Activated CD4-positive, alpha-beta memory T cell treated with anti-CD3 and anti-CD28 coated beads for 36 hours (primary cell): ENCODE measurements at places on chromosomes 2 and 18. TPM values are rescaled to one million over a fixed set of nuclear protein-coding genes. Genes with fewer than 3 reads are reported as not detected.

GRCh38 chr2:29485631-29486030, 370.4 kb downstream of the CLIP4 start:
- no peaks in the 10 kb centered on the region for H3K36me3 ChIP-seq
- no peak for DNase-seq
- no peak overlapping the region for H3K4me3 ChIP-seq
- H3K4me1 ChIP-seq, result no peaks in the 10 kb centered on the region

- no peaks in the 10 kb centered on the region for H3K4me1 ChIP-seq
- no peak overlapping the region for H3K27ac ChIP-seq
- H3K27me3 ChIP-seq, result peaks cover 22% of the 10 kb centered on the region
- DNase-seq, result no peak
- no peaks in the 10 kb centered on the region for H3K36me3 ChIP-seq
Measured at GRCh38 chr2:106546391-106546990, 59.3 kb downstream of the CD8B2 start.

- H3K4me1 ChIP-seq, result peaks cover 17% of the 10 kb centered on the region
- H3K4me3 ChIP-seq, result peak overlapping the region; percentile 90
- peaks cover 3% of the 10 kb centered on the region for H3K27me3 ChIP-seq
- H3K36me3 ChIP-seq, result no peaks in the 10 kb centered on the region
- DNase-seq, result peak; percentile 13
Measured at GRCh38 chr18:23438608-23439366, 14.3 kb upstream of the RIOK3 start.

DNA sequence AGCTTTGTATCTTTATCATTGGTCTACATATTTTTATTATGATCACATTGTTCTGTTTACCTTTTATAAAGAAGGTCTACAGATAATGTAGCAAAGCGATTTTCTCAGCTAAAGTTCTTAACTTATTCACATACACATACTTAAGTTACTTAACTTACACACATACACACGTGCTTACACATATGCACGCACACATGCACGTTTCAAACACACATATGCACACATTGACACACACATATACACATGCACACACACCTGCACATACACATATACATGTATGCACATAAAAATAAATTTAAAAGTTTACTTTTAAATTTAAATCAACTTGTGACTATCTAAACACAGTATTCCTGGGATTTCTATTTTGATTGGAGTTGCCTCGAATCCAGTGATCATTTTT, 1204.5 kb upstream of the SLC39A10 start:
- DNase-seq, result no peak
- H3K27ac ChIP-seq, result no peak overlapping the region
- H3K4me1 ChIP-seq, result no peaks in the 10 kb centered on the region
- no peaks in the 10 kb centered on the region for H3K36me3 ChIP-seq

The PIEZO2 gene
- total RNA-seq, result not detected

- DNase-seq, result no peak
- no peak overlapping the region for H3K4me3 ChIP-seq
- peaks cover 55% of the 10 kb centered on the region for H3K4me1 ChIP-seq
- no peak overlapping the region for H3K27ac ChIP-seq
Measured at GRCh38 chr2:134307334-134307733, 53.5 kb downstream of the MGAT5 start.

The RASGRP3 gene
- total RNA-seq, result 1.2 TPM

DNA sequence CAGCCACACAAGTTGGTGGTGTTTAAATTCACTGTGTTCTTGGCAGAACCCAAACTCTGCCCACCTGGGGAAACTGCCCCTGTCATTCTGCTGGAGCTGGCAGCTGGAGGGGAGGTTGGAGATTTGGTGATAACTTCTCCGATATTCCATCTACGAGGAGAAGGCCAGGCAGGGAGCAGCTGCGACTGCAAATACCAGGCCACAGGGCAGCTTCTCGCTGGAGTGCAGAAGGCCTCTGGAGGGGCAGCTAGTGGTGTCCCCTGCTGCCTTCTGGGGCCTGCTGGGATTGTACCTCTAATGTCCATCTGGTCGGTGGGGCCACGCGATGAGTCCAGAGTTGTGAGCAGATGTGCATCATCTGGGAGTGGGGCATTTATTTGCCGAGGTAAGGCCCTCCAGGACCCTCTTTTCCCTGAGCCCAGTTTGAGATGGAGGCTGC, 98.9 kb downstream of the ACKR3 start:
- no peaks in the 10 kb centered on the region for H3K36me3 ChIP-seq
- H3K4me1 ChIP-seq, result no peaks in the 10 kb centered on the region
- H3K27me3 ChIP-seq, result peaks cover 11% of the 10 kb centered on the region
- H3K27ac ChIP-seq, result no peak overlapping the region
- DNase-seq, result no peak

DNA sequence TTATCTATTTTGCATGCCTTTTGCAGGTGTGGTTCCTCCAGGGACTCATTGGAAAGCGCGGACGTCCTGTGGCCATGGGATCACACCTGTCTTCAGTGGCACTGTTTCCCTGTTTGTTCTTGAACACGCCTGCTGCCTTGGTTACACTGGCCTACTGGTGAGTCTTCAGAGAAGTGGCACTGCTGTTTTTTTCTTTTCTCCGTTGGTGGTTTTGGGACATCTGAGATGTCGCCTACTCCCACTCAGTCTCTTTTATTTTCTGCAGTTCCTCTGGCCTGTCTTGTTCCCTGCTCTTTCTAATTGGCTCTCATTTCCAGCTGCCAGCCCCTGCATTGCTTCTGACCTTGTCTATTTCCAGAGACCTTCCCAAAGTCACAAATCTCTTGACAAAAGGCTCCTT, 35.7 kb upstream of the POU3F3 start:
- no peaks in the 10 kb centered on the region for H3K36me3 ChIP-seq
- H3K27ac ChIP-seq, result no peak overlapping the region
- no peak for DNase-seq
- no peak overlapping the region for H3K4me3 ChIP-seq
- no peaks in the 10 kb centered on the region for H3K4me1 ChIP-seq

DNA sequence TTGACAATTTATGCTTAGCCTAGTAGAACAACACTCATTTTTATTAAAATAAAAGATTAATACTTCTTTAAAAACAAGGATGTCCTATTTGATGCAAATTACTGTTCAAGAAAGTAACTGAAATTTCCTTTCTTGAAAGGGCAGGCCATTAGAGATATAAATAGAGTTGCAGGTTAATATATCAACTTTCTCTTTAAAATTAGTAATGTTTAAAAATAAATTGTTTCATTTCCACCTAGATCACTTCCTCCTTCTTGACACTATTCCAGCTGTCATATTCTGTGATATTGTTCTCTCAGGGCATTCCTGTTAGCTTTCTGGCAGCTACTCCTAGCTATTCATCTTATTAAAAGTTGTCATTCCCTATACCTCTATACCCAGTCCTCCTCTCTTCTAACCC, 357.9 kb upstream of the NRP2 start:
- DNase-seq, result no peak
- H3K27ac ChIP-seq, result no peak overlapping the region
- H3K36me3 ChIP-seq, result no peaks in the 10 kb centered on the region
- H3K4me3 ChIP-seq, result no peak overlapping the region

The SERPINB10 gene
- total RNA-seq, result not detected

GRCh38 chr18:79583426-79583825, 96.2 kb upstream of the CTDP1 start:
- H3K27me3 ChIP-seq, result no peaks in the 10 kb centered on the region
- H3K36me3 ChIP-seq, result no peaks in the 10 kb centered on the region
- H3K4me3 ChIP-seq, result no peak overlapping the region
- no peak overlapping the region for H3K27ac ChIP-seq
- no peaks in the 10 kb centered on the region for H3K4me1 ChIP-seq
- DNase-seq, result no peak

The ANO7 gene
- total RNA-seq, result 1.4 TPM

The NT5C1B gene
- not detected for total RNA-seq

GRCh38 chr2:53543083-53543482, 224.5 kb upstream of the CHAC2 start:
- H3K4me3 ChIP-seq, result no peak overlapping the region
- DNase-seq, result no peak
- H3K27ac ChIP-seq, result no peak overlapping the region
- no peaks in the 10 kb centered on the region for H3K36me3 ChIP-seq

DNA sequence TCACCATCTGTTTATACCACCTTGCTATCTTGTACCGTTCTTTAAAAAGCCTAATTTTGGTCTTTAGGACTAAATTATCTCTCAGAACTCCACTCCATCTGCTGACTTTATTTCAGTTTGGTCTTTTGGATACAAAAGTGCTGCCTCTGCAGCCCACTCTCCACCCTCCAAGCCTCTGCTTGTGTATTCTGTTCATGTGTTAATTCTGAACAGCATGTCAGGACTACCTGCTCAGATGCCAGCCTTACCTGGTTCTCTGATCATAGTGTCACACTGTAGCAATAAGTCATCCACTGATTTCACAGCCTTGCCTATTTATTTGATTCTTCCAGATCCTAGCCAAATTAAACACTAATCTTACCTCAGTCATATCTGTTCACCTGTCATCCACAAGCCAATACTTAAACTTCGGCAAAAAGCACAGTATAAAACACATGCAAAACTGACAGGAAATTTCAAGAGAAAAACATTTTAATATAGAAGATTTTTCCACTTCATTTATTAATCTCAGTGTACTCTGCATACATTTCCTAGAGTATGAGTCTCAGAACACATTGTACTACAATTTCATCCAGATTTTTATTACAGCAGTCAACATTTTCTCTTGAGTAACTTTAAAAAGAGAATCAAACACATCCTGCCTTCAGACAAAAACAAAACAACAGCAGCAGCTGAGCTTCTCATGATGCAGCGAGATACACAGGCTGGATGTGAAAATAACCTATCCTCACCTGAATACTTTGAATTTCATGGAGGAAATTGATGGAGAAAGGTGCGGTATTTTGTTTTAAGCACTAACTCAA, 64.9 kb downstream of the PPP1R1C start:
- H3K27ac ChIP-seq, result no peak overlapping the region
- peaks cover 2% of the 10 kb centered on the region for H3K27me3 ChIP-seq
- no peak for DNase-seq
- H3K36me3 ChIP-seq, result no peaks in the 10 kb centered on the region
- no peaks in the 10 kb centered on the region for H3K4me1 ChIP-seq

DNA sequence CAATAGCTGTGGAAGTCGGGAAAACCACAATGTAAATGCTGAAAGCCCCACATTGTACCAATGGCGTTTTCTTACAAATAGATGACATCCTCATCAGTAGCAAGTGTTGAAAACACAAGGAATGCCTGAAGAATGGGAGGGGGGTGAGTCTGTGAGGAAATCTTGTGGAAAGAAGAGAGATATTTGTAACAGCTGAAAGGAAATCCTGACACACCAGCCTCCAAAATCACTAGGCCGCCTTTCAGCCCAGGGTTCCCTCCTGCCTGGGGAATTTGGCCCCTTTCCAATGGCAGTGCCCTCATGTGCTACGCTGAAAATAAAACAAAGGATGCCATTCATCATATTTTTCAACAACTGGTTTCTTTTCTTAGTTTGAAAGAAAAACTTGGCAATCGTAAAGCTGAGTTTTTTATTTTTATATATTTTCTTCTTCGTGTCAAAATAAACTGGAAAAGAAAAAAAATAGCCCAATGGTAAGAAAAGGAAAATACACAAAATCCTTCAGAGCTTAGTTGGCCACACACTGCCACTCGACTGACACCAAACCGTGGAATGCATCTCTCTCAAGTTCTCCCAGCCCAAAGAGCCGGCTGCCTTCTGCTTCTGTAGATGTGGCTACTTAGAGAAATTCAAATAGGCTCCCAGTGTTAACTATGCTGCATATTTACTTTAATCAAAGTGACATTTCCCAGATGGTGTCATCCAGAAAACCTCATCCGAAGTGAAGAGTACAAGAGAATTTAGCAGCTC, 52.0 kb downstream of the FTCDNL1 start:
- no peak overlapping the region for H3K27ac ChIP-seq
- DNase-seq, result no peak
- no peak overlapping the region for H3K4me3 ChIP-seq
- H3K4me1 ChIP-seq, result no peaks in the 10 kb centered on the region
- peaks cover 2% of the 10 kb centered on the region for H3K27me3 ChIP-seq
- no peaks in the 10 kb centered on the region for H3K36me3 ChIP-seq

The TNFRSF11A gene
- total RNA-seq, result 6.1 TPM

The RIT2 gene
- not detected for total RNA-seq

The LYPD6 gene
- total RNA-seq, result not detected

The GAD1 gene
- 2.9 TPM for total RNA-seq

- peaks cover 1% of the 10 kb centered on the region for H3K4me1 ChIP-seq
- no peak for DNase-seq
- no peaks in the 10 kb centered on the region for H3K27me3 ChIP-seq
- no peaks in the 10 kb centered on the region for H3K36me3 ChIP-seq
Measured at GRCh38 chr2:65351948-65352595, 80.3 kb downstream of the SPRED2 start.

DNA sequence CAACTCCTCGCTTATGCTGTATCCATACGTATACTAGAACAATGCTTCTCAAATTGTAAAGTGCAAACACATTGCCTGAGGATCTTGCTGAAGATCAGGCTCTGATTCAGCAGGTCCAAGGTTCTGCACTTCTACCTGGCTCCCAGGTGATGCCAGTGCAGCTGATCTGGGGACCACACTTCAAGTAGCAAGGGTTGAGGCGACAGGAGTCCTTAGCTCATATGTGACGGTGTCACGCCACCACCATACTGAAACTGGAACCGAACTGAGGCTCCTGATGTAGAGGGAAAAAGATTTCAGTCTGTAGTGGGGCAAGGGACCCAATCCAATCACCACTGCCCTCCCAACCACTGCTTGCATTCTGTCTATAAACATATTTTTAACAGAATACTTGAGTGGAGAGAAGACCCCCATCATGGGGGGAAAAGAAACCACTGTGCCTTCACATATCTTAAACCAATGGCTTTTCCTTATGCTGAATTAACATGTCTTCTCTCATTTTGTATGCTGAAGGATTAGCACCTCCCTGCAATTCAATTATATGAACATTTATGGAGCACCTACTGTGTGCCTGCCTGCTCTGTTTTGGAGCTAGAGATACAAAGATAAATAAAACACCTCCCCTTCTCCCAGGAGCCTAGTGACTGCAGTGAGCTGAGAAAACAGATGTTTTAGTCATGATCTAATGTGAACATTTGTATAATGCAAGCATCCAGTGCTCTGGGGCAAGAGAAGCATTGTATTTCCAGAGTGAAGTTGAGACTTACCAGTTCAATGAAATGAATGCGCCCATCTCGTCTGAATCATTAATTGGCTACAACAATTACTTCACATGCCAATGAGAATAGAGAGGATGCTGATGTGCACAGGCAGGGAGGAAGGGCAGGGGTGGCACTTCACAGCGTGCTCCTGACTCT, 6.6 kb upstream of the ASAP2 start:
- H3K27ac ChIP-seq, result no peak overlapping the region
- H3K36me3 ChIP-seq, result no peaks in the 10 kb centered on the region

DNA sequence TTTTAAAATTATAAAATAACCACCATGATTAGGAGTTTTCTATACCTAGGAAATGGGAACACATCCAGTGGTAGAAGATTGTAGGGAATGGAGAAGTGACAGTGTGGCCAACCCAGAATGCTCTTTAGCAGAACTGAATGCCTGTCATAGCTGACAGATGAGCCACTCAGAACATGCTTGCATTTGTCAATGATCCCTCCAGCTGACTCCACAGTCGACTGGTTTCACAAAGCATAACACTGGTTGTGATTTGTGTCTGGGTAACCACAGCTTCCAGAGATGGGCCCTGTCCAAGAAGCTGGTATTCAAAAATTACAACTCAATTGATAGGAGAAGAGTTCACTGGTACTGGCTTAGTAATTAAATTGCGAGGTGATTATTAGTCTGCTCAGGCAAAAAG, 9.0 kb upstream of the CTIF start:
- H3K27ac ChIP-seq, result no peak overlapping the region
- DNase-seq, result no peak
- peaks cover 7% of the 10 kb centered on the region for H3K4me1 ChIP-seq
- no peak overlapping the region for H3K4me3 ChIP-seq
- no peaks in the 10 kb centered on the region for H3K36me3 ChIP-seq

GRCh38 chr2:127365211-127365643, 22.5 kb downstream of the MAP3K2 start:
- DNase-seq, result no peak
- H3K27ac ChIP-seq, result no peak overlapping the region
- H3K27me3 ChIP-seq, result no peaks in the 10 kb centered on the region
- H3K4me3 ChIP-seq, result no peak overlapping the region
- peaks cover 9% of the 10 kb centered on the region for H3K36me3 ChIP-seq
